ENCODE measurements at places on chromosomes 1 and 21.

- no peak for DNase-seq
Observed at GRCh38 chr21:43342301-43342881, 84.5 kb downstream of the SIK1 start.

DNA sequence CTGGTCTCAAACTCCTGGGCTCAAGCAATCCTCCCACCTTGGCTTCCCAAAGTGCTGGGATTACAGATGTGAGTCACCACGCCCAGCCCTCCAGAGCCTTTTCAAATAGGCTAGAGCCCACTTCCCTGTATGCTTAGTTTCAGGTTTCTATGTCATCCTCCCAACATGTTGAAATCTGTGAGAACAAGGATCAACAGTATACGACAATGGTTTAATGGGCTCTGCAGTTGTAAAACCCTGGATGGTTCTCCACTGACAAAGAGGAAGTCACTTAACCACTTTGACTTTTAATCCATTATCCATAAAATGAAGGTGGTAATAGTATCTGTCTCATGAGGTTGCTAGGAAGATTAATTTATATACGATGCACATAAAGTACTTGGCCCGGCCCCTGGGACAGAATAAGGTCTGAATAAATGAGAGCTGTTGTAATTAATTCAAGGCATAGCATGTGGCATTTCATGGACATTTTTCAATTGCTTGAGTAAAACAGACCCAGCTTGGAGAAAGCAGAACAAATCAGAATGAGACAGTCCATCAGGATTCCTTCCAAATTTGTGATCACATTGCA, 113.9 kb upstream of the ZNF648 start:
- DNase-seq, result no peak

DNA sequence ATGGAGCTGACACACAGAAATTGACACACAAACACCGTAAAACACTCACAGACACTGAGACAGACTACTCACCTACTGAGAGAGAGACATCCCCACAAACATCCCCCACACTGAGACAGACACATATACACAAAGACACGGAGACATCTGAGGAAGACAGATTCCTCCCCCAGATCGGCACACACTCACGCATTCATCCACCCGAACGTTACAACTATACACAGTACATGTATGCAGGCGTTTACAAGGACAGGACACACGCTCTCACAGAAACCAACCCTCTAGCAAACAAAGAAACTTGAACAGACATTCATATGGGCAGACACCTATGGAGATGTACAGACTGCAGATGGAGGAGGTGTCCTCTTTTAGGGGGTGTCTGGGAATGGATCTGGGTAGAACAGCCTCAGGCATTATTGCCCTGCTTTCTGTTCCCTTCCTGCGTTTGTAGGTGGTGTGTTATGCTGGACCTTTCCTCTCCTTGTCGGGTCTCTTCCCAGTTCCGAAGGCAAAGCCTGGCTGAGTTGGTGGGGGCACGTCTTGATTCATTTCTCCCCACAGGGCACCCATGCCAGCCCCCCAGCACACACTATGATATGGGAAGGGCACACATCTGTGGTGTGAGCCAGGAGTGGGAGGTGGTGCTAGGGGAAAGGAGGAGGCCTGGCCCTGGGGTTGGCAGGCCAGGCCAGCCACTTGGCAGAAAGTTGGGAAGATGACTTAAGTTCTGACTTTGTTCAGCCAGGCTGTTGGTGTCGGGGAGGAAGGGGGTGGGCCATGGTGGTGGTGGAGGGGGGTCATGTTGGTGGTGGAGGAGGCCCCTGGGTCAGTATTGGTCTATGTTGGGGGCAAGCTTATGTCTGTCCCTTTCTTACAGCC, 1.5 kb downstream of the KIRREL1 start:
- no peak for DNase-seq

- no peak for DNase-seq
Observed at GRCh38 chr1:89957107-89957506, 37.8 kb upstream of the ZNF326 start.

DNA sequence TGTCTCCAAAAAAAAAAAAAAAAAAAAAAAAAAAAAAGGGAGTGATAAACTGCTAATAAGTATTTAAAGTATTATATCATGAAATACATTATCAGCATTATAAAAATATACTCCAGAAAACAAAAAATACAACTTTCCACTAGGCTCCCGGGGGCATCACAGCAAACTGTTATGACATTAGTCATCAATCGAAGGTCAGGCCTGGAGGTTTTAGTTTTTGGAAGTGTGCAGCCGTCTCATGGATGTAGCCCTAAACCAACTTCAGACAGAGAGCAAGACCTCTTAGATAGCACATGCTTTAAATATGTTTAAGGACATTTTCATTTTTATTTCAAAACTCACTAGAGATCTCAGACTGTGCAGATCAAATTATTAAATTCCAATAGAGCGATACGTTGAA, 106.3 kb downstream of the RERE start:
- no peak for DNase-seq

GRCh38 chr1:246157516-246157915, 349.6 kb downstream of the SMYD3 start:
- no peak for DNase-seq

DNA sequence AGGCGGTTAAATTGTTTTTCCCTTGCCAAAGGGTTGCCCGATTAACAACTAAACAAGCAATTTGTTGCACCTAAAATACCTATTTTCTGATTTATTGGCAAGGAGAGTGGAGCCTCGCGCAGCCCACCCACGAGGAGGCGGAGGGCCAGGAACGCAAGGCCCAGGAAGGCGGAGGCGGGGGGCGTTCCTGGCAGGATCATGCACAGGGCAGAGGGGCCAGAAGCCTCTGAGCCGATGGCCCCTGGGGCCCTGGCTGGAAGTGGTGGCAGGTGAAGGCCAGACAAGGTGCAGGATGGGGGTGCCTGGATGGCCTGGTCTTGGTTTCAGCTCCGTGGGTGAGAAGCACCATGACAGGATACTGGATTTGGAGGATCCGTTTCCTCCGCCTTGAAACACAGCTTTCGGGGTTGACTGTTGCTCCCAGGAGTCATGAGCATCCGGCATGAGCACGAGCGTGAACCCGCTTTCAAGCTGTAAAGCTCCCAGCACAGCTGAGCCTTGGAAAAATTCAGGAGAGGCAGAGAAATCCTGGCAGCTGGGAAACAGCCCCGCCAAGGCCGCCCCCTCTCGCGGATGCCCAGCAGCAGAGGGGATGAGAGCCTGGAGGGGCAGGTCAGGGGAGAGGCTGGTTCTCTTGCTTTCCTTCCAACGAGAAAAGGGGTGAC, 35.0 kb downstream of the AJAP1 start:
- DNase-seq, result no peak

GRCh38 chr1:30904962-30905335, 3.6 kb downstream of the SDC3 start:
- no peak for DNase-seq

DNA sequence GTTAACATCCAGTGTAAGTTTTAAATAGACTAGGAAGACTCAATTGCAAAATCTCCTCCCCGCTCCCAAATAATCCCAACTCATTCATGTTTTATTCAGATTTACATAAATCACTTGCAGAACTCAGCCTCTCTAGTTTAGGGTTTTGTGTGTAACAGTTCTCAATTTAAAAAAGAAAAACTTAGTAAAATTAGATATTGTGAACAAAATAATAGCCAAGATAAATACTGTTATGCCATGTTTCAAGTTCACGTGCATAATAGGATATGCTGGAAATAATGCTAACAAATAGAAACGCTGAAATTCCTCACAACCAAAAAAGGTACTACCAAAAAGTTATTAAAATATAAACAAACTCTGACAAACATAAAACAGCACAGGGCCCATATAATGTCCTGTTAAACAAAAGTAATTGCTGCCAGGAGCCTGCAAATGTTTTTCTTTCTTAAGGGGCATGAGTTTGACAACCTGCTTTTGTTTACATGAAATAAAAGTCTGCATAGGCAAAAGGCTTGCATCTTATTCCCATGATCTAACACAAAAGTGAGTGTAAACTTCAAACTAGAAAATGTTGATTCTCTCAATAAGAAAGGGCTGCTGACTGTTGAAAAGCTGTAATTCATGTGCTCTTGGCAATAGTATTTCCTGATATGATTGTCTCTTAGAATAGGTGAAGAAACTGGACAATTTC, 2.9 kb downstream of the SERTAD4 start:
- no peak for DNase-seq

DNA sequence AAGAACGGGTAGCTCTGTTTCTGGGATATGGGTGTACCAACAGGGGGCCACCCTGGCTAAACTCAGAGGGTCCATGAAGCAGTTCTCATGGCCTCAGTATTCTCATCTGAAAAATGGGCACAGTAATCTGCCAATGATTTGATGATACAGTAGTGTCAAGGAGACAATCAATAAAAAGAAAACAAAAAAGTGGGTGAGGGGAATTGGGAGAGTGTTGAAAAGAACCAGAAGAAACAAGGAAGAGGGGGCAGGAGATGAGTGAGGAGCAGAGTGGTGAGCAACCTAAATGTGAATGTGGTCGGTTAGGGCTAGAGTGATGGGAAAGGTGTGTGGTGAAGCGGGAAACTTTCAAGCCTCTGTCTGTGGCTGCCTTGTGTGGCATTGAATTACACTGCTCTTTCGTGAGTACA, 2.0 kb downstream of the SLAMF7 start:
- DNase-seq, result no peak

GRCh38 chr1:78377356-78377928, 113.3 kb upstream of the PTGFR start:
- no peak for DNase-seq

- DNase-seq, result no peak
Observed at GRCh38 chr1:50582346-50582745, 159.1 kb upstream of the DMRTA2 start.

DNA sequence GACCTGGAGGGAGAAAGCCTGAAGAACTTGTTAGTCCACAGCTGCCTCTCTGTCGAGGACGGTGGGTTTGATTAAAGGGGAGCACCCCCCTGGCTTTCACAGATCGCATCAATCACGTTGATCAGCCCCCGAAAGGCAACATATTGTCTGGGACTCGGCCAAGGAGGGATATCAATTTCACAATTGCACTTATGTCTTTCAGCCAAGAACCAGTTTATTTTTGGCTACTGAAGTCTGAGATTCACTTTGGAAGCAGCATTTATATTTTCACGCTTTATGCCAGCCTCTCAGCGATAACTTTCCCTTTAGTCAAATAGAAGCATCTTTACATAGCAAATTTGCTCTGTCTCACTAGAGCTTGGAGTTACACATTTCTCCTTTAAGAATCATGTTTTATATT, 253.2 kb upstream of the RRP15 start:
- DNase-seq, result no peak

GRCh38 chr1:17673329-17674072, 81.6 kb upstream of the ACTL8 start:
- DNase-seq, result no peak

DNA sequence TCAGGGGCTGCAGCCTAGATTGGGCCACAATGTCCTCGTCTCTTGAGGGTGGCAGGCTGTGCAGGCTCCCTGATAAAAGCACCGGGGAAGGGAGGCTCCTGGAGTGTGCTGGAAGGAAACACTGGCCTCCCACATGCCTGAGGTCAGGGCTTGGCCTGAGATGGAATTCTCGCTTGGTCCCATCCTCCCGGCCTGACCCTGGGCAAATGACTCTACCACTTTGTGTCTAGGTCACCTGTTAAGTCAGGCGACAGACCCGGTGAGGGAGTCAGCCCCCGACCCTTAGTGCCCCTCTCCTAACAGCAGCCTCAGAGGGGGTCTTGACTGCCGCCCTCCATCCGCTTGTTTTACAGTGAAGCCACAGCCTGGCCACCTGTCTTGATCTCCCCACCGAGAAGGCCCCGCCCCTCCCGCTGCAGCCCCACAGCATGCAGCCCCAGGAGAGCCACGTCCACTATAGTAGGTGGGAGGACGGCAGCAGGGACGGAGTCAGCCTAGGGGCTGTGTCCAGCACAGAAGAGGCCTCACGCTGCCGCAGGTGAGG, 2.5 kb downstream of the SMIM1 start:
- no peak for DNase-seq

DNA sequence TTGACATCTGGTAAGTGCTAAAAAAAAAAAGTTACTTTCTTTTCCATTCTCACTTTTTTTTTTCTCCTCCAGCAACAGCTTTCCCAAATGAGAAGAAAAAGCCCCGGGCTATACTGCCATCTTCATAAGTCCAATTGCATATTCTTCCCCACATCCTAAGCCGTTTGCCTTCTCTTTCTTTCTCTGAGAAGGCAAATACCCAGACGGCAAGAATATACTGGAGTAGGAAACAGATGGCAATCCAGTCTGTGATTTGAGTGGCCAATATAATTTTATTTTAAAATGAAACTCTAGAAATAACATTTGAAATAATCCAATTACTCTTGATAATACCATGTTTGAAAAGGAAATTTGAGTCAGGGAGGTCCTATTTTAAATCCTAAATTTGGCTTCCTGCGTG, 44.6 kb upstream of the GREM2 start:
- no peak for DNase-seq

GRCh38 chr1:27379564-27380122, 3.5 kb downstream of the CD164L2 start:
- no peak for DNase-seq

- DNase-seq, result no peak
Observed at GRCh38 chr21:28540514-28540913, 452.2 kb downstream of the LTN1 start.

GRCh38 chr1:9352377-9353134, 59.9 kb downstream of the SPSB1 start:
- DNase-seq, result no peak

DNA sequence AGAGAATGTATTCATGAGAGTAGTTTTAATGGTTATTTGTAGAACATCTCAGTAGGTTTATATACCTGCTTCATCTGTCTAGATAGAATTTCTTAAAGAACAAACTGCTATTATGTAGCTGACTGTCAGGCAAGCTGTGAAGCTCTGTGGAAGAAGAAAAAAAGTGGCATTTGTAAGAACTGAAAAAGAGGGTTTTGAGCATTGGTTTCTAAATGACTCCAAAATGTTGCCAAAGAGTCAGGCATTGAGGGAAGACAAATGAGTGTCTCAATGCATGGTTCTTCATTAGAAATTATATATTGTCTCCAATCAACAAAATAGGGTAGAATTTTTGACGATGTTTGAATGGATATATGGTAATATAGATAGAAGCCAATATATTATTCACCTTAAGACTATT, 1276.1 kb downstream of the KCNT2 start:
- no peak for DNase-seq

DNA sequence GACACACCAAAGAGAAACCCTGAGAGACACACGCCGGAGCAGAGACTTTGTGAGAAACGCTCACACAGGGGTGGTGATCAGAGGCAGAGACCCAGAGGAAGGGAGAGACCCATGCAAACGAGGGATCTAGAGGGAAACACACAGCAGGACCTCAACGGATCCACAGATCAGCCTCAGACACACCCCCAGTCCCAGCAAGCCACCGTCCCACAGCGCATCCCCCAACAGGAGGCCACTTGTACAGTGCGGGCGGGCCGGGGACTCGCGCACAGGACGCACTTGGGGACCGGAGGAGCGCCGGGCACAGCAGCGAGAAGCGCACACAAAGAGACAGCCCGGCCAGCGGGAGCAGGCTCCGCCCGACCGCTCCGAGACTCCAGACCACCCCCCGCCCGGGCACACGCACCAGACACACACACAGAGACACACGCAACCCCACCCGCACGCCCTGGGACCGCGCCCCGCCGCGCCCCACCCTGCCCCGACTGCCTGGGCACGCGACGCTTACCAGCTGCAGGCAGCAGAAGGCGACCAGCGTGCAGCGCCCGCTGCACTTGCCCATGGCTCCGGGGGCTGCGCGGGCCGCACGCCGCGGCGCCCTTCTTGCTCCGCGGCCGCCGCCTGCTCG, 587 bp downstream of the NKAIN1 start:
- DNase-seq, result no peak
